ENCODE measurements at places on chromosomes 2 and 18.

- no peak for DNase-seq
These were observed 30.0 kb downstream of the FRZB start for GRCh38 chr2:182836451-182836850.

- no peak for DNase-seq
These were observed 64.0 kb upstream of the SMAD7 start for GRCh38 chr18:49014605-49015267.

DNA sequence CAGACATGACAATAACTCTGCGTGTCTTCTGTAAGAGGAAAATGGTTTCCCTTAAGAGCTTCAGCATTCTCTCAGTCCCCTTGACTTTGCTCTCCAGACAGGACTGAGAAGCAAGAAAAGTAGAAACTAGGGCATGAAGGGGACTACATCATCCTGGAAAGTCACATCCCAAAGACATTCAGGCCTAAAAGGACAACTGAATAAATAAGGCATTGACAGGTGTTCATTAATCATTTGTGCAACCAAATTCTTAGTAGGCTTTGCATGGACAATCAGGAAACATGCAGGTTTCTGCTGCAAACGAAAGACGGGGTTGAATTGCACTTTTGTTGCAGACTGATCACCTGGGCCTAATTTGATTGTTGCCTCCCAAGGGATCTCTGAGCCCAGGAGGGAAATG is 1.2 kb upstream of the SGPP2 start:
- no peak for DNase-seq

DNA sequence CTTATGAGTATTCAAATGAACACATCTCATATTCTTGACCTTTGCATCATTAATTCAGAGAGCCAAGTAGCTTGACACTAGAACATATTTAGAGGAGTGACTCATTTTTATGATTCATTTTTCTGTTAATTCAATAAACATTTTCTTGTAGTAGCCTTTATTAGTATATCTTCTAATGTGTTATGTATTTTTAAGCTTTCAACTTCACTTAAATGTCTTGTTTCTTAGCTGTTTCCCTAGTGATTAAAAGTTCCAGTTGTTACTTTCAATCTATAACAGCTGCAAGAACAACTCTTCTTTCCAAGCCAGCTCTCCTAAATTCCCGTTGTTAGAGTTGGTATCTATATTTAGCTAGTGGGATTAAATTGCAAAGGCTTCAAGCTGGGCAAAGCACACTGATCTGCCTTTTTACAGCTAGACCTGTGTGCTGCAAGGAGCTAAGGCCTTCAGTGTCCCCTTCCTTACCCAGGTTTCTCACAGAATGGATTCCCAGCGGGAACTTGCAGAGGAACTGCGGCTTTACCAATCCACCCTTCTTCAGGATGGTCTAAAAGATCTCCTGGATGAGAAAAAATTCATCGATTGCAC is at the start of gene KLHL41:
KLHL41 (plus strand) TSS at position 405 of the 588 bp plus-strand sequence; CDS start at position 482, 77 bp downstream.
- DNase-seq = no peak

GRCh38 chr18:77339093-77339492 is 89.4 kb downstream of the GALR1 start:
- DNase-seq = no peak

- no peak for DNase-seq
These were observed 227.6 kb downstream of the FBXO15 start for GRCh38 chr18:73920033-73920432.

- no peak for DNase-seq
These were observed 45.6 kb downstream of the KCNIP3 start for GRCh38 chr2:95342556-95343320.

GRCh38 chr2:65686928-65687521 is 254.6 kb upstream of the SPRED2 start:
- no peak for DNase-seq

DNA sequence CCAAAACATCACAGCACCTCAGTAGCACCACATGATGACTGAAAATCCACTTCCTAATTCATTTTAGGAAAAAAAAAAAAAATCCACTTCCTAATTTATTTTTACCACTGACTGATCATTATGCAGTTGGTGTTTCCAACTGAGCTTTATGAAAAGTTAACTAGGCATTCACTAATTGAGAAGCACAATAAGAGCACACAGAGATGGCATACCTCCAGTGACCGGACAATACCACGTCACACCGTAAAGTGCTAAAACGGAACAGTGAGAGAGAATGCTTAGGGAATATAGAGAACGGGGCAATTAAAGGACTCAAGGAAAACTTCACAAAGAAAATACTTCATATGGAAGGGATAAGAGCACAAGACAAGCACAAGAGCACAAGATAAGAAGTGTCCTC is 212.5 kb downstream of the NBAS start:
- no peak for DNase-seq

DNA sequence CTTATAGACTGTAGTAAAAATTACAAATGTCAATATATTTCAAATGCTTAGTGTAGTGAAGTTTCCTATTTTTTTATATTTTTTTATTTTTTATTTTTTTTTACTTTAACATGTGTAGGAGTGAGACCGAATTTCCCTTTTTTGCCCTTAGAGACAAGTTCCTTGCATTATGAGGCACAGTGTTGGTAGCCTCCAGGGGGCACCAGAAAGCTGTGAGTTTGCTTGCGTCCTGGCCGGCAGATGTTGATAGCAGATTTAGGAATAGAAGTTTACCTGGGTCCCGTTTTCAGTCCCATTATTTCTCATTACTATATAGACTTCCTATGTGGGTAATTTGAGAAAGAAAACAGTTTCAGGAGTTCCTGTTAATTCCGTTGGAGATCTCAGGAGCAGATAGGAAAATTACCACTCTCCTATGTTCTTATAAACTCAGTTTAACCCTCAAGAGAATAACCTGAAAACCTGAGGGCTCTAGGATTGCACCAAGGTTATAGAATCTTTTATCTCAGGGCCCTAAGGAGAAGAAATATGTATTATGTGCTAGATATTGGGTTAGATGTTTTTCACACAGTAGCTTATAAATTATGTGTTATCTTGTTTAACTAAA is 157.5 kb upstream of the SESTD1 start:
- no peak for DNase-seq

GRCh38 chr2:170842785-170843184 is 26.1 kb downstream of the GAD1 start:
- DNase-seq = no peak

GRCh38 chr18:79547413-79548076 is 132.1 kb upstream of the CTDP1 start:
- no peak for DNase-seq

DNA sequence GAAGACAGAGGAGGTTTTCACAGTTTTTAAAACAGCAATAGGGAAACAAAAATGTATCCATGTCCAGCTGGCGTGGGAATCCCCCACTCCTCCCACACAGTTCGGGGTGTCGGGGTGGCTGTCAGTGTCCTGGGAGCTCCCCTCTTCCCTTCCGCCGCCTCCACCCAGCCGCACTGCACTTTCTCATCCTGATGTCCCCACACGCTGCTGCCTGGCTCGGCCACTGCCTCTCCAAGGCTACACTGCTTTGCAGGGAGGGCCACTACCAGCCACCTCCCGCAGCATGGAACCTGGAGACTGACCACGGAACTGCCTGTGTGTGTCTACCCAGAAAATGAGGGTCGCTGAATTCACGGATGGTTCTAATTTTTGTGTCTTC is 138.7 kb upstream of the CTDP1 start:
- no peak for DNase-seq

DNA sequence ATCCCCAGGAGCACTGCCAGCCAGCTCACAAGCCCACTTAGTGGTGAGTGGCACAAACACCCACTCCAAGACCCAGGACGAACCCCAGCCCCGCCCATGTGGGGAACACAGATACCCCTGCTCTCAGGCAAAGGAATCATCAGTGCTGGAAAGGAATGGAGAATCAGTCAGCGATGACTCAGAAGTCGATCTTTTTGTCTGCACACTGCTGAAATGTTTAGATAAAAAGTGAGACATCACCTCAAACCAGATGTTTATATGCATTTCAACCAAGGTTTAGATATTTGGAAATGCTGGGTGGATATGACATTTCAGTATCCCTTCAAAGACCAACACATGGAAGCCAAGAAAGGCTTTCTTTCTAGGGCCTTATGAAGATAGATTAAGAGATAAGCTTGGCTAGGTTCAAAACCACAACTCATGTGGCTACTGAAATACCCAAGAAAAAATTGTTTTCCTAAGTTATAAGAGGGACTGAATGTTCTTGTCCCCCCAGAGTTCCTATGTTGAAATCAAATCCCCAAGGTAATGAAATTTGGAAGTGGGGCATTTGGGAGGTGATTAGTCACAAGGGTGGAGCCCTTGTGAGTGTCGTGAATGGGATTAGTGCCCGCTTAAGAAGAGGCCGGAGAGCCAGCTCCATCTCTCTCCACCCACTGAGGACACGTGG is 43.7 kb downstream of the POU3F3 start:
- DNase-seq = no peak

GRCh38 chr2:195830968-195831950 is 174.2 kb downstream of the SLC39A10 start:
- DNase-seq = no peak

DNA sequence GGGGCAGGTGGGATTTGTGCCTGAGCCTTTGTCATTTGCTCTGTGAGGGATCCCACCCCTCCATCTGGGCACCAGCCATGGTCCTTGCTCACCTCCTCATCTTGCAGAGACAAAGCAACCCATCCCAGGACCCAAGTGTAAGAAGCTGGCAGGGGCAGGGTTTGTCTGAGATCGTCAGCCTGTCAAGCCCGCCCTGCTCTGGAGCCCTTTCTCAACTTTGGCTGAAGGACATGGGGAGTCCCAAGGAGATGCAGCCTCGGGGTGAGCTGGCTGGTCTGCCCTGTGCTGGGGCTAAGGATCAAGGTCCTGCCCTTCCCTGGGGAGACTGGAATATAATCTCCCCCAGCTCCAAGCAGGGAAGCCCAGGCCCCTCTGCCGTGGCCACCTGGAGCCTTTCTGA is 86.0 kb downstream of the CAPN13 start:
- no peak for DNase-seq

- DNase-seq = no peak
These were observed at the start of gene EMILIN1 for GRCh38 chr2:27078267-27079194. Gene EMILIN1 (plus strand): TSS chr2:27078615. CDS start chr2:27079066, 451 bp downstream.

DNA sequence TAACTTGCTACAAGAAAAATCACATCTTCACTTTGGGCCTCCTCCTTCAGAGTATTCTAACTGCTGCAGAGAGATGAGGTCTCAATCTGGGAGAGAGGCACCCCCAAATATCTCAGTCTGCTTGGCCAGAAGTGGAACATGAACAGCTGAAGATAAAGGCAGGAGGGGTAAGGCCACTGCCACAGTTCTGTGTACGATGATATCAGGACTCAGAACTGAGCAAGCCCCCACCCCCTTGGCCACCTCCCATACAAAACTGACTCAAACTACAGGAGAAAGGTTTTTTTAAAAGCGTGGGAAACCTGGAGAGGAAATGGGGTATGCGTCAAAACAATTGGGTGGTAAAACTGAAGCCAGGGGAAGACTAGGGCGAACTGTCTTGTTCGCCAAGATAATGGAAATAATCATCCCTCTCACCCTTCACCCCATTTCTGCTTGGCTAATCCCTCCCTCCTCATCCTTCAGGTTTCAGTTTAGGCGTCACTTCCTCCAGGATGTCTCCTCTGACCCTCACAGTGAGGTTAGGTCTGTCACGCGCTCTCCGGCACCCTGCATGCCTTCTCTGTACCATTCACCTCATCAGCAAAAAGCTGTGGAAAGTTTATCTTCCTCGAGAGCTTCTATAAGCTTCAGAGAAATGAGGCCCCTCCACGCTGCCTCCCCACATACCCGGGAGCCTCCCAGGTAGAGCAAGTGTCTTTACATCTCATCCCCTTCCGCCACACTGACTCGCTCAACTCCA is 64.4 kb downstream of the SFXN5 start:
- no peak for DNase-seq

DNA sequence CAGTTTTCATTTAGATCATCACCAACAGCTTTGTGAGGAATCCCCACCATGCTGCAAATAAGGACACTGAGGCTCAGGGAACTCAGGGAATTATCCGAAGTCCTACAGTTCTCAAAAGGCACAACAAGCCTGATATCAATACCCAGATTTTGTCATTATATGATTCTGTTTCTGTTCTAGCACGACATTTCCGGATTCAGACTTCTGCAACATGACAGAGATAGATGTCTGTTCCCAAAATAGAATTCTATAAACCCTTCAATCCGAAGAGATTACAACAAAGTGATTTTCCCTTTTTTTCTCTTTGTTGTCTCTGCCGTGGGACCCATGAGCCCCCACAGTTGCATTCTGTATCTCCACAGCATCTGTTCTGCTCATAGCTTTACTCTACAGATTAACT is 72.0 kb downstream of the DOCK10 start:
- no peak for DNase-seq
